Cardiac muscle cell (in vitro differentiated cells and primary cell): ENCODE measurements at places on chromosomes 2 and 18. TPM values are rescaled to one million over a fixed set of nuclear protein-coding genes. Genes with fewer than 3 reads are reported as not detected.

DNA sequence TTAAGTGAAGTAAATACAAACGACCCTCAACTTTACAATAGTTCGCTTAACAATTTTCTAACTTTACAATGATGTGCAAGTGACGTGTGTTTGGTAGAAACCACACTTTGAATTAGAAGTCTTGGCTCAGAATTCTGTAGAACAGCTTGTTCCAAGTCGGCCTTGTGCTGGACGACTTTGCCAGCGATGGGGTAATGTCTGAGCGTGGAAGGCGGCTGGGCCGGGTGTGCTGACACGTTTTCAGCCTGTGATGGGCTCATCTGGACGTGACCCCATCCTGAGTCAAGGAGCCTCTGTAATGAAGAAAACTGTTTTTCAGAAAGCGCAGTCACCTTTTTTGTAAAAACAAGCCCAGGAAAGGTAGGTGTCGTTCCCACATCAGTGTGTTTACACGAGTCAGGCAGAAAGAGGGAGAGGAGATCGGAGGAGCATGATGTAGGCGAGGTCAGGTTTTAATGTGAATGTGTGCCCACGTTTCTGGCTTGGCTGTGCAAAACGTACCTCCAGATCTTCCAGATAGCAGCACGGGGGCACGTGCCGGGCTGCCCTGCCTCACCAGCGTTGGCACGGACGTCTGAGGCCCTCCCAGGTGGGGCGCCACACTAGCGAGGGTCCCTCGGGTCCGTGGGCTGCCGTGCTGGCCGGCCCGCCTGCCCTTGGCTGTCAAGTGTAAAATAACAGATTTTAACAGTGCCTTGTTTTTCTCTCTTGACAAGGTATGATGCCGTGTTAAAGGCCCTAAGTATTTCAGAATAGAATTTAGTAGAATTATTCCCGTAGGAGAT is 54.6 kb downstream of the CTDP1 start:
- no peak overlapping the region for H3K27ac ChIP-seq
- H3K27me3 ChIP-seq: no peaks in the 10 kb centered on the region
- no peak for DNase-seq
- H3K36me3 ChIP-seq: peaks cover 3% of the 10 kb centered on the region
- no peak overlapping the region for H3K4me3 ChIP-seq

DNA sequence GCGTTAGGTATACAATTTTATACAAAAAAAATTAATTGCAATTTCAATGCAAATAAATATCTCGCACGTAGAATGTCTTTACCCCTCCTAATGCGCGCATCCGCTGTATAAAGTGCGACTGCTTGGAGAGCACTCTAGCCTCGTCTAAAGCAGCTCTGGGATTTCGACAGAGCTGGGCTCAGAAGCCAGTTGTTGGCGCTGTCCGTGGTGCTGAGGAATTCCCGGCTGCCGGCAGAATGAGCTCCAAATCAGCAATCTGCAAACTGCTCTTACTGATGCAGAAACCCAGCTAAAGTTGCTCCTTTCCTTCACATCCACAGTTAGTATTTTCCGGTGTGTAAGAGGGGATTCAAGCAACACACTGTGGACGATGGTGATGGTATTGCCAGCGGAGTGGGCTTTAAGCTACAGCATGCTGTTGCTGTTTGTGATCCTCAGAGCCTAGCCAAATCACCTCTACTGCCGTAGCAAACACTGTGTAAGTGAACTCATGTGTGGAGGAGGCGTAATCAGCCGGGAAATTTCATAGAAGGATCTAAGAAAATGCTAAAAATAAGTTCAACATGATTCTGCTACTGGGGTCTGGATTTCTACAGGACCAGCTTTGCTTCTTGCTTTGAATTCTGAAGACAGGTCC is at the start of gene VWC2L:
Gene VWC2L, plus strand, starts transcription at position 137 of the 637 bp plus-strand sequence. CDS start 3,140 bp downstream, outside the sequence.
- no peaks in the 10 kb centered on the region for H3K36me3 ChIP-seq
- no peaks in the 10 kb centered on the region for H3K4me1 ChIP-seq
- peak; percentile 94 for DNase-seq
- H3K27ac ChIP-seq: no peak within 1 kb of the TSS

DNA sequence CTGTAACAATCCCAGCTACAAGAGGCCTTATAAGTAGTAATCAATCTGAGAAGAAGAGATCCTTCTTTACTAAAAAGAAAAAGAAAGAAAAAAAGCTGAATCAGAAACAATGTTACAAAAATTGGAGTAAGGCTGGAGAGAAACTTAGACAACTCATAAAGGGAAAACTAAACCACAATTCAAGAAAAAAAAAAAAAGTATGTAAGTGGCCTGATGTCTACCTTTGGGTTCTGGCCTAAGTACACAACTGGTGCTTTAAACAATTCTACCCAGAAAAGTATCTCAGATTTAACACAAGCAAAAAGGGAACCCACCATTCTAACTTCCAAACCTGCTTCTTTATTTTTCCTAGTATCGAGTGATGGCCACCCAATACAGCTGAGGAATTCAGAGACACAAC is 45.3 kb downstream of the ZNF521 start:
- H3K4me1 ChIP-seq: peaks cover 7% of the 10 kb centered on the region
- no peak overlapping the region for H3K27ac ChIP-seq
- H3K27me3 ChIP-seq: no peaks in the 10 kb centered on the region
- H3K36me3 ChIP-seq: no peaks in the 10 kb centered on the region

GRCh38 chr2:9837451-9837850 is 5.8 kb upstream of the TAF1B start:
- no peak overlapping the region for H3K4me3 ChIP-seq
- DNase-seq: no peak
- no peaks in the 10 kb centered on the region for H3K4me1 ChIP-seq

GRCh38 chr2:218975060-218975777 is 9.8 kb downstream of the FEV start:
- no peak overlapping the region for H3K4me3 ChIP-seq
- peaks cover 92% of the 10 kb centered on the region for H3K27me3 ChIP-seq
- no peak for DNase-seq
- no peaks in the 10 kb centered on the region for H3K4me1 ChIP-seq
- H3K27ac ChIP-seq: no peak overlapping the region
- H3K36me3 ChIP-seq: no peaks in the 10 kb centered on the region

GRCh38 chr2:70094978-70095719 is 7.9 kb downstream of the PCBP1 start:
- H3K4me1 ChIP-seq: no peaks in the 10 kb centered on the region
- no peak overlapping the region for H3K27ac ChIP-seq
- H3K36me3 ChIP-seq: no peaks in the 10 kb centered on the region
- H3K27me3 ChIP-seq: no peaks in the 10 kb centered on the region
- DNase-seq: no peak

- H3K4me1 ChIP-seq: no peaks in the 10 kb centered on the region
- no peaks in the 10 kb centered on the region for H3K36me3 ChIP-seq
- DNase-seq: no peak
- no peak overlapping the region for H3K27ac ChIP-seq
Measured at GRCh38 chr2:63993871-63994270, 25.4 kb downstream of the VPS54 start.

GRCh38 chr2:199955007-199955338 is 318 bp downstream of the TYW5 start:
- DNase-seq: no peak
- peaks cover 11% of the 10 kb centered on the region for H3K36me3 ChIP-seq
- H3K4me1 ChIP-seq: peaks cover 11% of the 10 kb centered on the region
- H3K4me3 ChIP-seq: peak overlapping the region; percentile 71
- no peaks in the 10 kb centered on the region for H3K27me3 ChIP-seq

- no peak for DNase-seq
- no peak overlapping the region for H3K4me3 ChIP-seq
- H3K4me1 ChIP-seq: no peaks in the 10 kb centered on the region
- no peaks in the 10 kb centered on the region for H3K36me3 ChIP-seq
- no peaks in the 10 kb centered on the region for H3K27me3 ChIP-seq
Measured at GRCh38 chr2:6647046-6647445, 218.7 kb downstream of the CMPK2 start.

- no peak overlapping the region for H3K4me3 ChIP-seq
- DNase-seq: no peak
- H3K27ac ChIP-seq: no peak overlapping the region
- peaks cover 7% of the 10 kb centered on the region for H3K4me1 ChIP-seq
- H3K36me3 ChIP-seq: no peaks in the 10 kb centered on the region
- no peaks in the 10 kb centered on the region for H3K27me3 ChIP-seq
Measured at GRCh38 chr2:185628985-185629384, 109.6 kb upstream of the FSIP2 start.

DNA sequence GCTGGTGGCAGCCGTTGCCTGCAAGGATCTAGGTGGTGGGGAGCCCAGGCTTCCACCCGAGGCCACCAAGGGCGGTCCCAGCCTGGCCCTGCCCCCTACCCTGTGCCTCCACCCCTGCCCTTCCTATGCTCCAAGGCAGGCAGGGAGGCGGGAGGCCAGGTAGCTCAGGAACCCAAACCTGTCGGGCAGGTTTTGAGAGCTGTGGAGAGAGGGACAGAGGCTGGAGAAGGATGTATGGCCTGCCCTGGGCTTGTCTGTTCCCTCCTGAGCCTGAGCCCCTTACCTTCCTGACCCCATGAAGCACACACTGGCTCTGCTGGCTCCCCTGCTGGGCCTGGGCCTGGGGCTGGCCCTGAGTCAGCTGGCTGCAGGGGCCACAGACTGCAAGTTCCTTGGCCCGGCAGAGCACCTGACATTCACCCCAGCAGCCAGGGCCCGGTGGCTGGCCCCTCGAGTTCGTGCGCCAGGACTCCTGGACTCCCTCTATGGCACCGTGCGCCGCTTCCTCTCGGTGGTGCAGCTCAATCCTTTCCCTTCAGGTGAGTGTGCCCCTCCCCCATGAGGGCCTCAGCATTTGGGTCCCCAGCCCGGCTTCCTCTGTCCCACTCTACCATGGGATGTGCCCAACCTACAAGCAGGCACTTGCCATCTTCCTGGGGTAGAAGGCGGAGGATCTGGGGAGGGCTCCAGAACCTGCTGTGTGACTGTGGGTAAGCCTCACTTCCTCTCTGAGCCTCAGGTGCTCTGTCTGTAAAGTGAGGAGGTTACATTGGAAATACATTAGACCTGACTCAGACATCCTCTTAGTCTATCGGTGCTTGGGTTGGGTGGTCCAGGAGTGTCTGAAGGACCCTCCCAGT is at the start of gene PROM2:
Gene PROM2, plus strand, starts transcription at position 159 of the 860 bp plus-strand sequence. Its CDS starts 137 bp downstream, at position 296.
- no peak within 1 kb of the TSS for H3K27ac ChIP-seq
- no peaks in the 10 kb centered on the region for H3K4me1 ChIP-seq

DNA sequence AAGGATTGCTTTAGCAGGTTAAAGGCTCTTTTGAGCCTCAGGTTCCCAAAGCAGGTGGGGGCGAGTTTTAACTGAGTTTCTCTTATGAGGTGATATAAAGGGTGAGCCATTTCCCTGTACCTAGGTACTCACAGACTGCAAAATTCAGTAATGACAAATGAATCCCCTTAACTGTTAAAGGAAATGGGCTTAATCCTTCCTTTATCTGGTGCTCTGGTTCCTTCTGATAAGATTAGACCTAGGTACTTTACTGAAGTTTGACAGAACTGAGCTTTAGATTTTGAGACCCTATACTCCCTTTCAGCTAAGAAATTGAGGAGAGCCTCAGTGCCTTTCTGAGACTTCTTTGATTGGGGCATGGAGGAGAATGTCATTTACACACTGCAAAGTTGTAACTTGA is 42.6 kb downstream of the STK17B start:
- no peak for DNase-seq
- no peaks in the 10 kb centered on the region for H3K36me3 ChIP-seq
- no peak overlapping the region for H3K4me3 ChIP-seq
- H3K4me1 ChIP-seq: no peaks in the 10 kb centered on the region
- H3K27me3 ChIP-seq: no peaks in the 10 kb centered on the region

GRCh38 chr2:165273176-165273575 is 34.0 kb downstream of the SCN2A start:
- no peaks in the 10 kb centered on the region for H3K36me3 ChIP-seq
- H3K4me3 ChIP-seq: no peak overlapping the region

DNA sequence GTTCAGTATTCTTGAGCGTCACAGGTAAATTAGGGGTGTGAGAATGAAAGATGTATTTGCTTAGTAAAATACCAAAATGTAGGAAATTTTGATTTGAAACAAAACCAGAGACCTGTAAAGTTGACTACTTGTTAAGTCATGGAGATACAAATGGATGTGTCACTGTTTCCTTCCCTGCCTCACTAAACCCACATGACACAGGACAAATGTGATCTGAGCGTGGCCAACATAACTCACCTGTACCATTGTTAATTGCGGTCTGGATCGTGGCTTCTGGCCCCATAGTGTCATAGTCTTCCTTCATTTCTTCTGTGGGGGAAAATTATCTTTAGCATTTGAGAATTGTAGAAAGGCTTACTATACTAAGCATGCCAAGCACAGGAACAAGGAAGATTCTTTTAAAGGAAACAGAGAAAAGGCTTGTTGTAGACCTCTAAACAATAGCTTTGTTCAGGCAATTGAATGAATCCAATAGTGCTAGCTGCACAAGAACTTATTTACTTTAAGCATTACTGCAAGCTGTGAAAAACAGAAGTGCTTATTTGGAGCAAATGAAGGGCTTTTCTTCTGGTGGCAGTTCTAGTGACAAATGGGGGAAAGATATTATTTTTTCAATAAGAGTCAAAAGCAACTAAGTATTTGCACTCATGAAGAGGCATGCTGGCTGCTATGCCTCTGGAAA is 95.2 kb downstream of the ZEB2 start:
- H3K27ac ChIP-seq: no peak overlapping the region
- H3K36me3 ChIP-seq: no peaks in the 10 kb centered on the region
- H3K4me1 ChIP-seq: peaks cover 14% of the 10 kb centered on the region
- DNase-seq: no peak

DNA sequence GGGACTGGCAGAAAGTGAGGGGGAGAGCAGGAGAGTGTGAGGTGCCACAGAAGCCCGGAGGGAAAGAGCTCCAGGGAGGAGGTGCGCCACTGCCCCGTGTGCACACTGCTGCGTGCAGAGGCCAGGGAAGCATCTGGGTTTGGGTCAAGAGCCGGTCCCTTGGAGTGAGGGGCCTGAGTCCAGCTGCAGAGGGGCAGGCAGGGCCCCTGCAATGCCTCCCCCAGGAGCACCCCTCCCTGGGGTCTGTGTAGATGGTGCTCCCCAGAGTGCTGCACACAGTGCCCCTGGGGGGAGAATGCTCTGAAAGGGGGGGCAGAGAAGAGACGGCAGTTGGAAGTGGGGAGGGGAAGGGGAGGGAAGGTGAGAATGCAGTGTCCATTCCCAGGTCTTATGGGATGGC is 3.7 kb upstream of the LIMS2 start:
- H3K4me1 ChIP-seq: peaks cover 15% of the 10 kb centered on the region
- no peaks in the 10 kb centered on the region for H3K36me3 ChIP-seq

DNA sequence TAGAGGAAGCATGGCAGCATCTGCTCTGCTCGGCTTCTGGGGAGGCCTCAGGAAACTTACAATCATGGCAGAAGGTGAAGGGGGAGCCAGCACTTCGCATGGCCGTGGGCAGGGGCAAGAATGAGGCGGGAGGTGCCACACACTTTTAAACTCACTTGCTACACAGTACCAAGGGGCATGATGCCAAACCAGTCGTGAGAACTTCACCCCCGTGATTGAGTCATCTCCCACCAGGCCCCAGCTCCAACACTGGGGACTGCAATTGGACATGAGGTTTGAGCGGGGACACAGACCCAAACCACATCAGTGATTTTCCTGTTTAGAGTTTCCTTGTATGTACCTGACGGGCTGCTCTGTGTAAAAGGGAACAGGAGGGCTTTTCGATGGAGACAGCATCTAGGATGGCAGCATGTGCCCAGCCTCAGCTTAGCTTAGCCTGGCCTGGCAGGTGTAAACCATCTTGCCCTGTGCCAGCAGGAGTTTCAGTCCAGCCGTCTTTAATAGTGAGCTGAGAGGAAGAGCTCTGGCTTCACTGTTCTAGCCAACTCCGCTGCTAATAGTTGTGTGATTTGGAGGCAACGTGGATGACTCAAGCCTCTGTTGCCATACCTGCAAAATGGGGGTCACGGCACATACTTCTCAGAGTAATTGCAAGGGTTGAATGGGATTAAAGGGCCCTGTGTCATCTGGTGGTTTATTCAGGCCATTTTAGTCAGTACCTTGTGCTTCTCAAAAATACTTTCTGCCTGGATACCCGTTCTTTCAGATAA is 101.8 kb downstream of the ASAP2 start:
- H3K27ac ChIP-seq: no peak overlapping the region
- H3K27me3 ChIP-seq: no peaks in the 10 kb centered on the region
- DNase-seq: peak; percentile 27
- H3K36me3 ChIP-seq: no peaks in the 10 kb centered on the region
- no peak overlapping the region for H3K4me3 ChIP-seq

The MEP1B gene
- 0.04 and 0.09 TPM in 2 replicates for total RNA-seq

The CRYBA2 gene
- total RNA-seq: not detected in 2 replicates
